HAP-1 (cell line): ENCODE measurements at places on chromosomes 6 and 20.

GRCh38 chr20:18647777-18648176 is 59.9 kb downstream of the DTD1 start:
- no peak for DNase-seq

GRCh38 chr20:22559711-22560318 is 24.6 kb downstream of the FOXA2 start:
- no peak for DNase-seq

DNA sequence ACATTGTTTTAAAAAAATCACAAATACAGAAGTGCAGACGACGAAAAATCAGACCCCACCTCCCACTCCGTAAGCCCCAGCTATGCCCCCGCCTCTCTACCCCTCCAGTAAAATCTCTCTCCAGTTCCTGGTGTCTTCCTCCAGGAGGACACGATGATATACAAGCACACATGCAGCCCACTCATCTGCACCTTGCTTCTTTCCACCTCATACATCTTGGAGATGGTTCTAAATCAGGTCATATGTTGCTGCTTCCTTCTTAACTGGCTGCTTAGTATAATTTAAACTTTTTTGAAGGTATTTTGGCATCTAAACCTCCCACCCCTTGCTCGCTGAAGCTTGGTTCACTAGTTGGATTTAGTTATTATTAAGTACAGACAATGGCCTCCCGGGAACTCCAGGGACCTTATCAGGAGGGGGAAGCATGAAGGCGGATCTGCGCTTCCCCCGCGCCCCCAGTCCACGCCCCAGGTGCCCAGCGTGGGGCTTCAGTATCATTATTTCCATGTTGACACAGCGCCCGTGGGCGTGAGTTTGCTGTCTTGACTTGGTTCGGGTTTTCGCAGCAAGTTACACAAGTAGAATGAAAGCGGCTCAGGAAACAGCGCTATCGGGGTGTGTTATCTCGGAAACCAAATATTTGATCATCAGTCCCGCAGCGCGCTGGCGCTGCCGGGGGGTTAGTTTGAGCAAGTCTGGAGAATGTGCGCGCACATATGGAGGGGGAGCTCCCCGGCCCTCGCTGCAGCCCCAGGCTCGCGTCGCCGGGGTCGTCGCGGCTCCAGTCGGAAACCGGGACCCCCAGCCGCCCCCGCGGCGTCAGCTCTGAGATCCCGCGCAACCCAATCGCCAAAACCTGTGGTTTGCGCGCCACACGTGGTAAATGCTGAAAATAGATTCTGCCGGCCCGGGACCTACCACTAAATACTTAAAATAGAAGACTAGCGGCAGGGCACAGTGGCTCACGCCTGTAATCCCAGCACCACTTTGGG is 2.3 kb downstream of the BMP7 start:
- DNase-seq: no peak

DNA sequence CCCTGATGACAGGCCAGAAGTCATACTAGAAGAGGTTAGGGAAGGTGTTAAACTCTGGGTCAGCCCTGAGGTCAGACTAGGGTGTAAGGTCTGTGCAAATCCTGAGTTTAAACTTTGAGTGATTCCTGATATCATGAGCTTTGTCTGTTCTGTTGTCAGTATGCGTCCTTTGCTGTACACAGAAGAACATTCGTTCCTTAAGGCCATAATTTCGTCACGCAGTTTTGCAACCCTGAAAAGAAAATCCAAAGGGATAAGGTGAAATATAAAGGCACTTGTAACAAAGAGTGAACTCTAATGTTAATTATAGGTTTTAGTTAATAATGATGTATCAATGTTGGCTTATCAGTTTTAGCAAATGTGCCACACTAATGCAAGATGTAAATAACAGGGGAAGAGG is 2.3 kb downstream of the DST start:
- DNase-seq: no peak

DNA sequence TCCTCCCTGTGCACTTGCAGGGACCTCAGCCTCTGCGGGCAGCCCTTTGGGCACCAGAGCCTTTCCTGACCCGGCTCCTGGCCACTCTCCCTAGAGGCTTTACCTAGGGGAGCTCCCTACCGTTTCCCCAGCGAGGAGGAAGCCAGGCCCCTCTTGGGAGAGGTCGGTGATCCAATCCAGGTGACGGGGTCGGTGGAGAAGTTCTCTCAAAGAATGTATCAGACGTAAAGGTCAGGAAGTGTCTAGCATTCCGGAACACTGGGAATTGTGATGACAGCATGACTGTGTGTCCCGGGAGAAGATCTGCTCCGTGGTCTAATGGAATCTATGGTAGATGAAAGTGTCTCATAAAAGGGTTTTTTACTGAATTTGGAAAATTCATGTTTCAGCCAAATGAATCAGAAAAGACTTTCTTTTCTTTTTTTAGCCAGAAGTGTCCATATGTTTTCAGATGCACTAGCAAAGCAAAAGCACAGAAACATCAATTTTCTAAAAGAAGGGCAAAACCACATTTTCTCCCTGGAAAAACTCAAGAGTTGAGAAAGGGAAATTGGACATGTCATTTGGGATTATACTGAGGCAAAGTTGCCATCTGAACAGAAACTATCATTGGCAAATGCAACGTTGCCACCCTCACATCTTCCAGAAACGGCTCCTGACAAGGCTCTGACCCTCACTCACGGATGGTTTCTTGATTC is 289.4 kb downstream of the THBS2 start:
- no peak for DNase-seq

GRCh38 chr6:130065609-130066156 is 47.3 kb downstream of the L3MBTL3 start:
- DNase-seq: no peak

- no peak for DNase-seq
These were observed 59.8 kb upstream of the FNDC1 start for GRCh38 chr6:159109391-159109790.

GRCh38 chr6:157764178-157765068 is 58.6 kb upstream of the SNX9 start:
- DNase-seq: no peak

GRCh38 chr6:140041571-140042332 is 667.3 kb upstream of the CITED2 start:
- DNase-seq: no peak

GRCh38 chr20:56422824-56423189 is 10.7 kb downstream of the CASS4 start:
- no peak for DNase-seq

DNA sequence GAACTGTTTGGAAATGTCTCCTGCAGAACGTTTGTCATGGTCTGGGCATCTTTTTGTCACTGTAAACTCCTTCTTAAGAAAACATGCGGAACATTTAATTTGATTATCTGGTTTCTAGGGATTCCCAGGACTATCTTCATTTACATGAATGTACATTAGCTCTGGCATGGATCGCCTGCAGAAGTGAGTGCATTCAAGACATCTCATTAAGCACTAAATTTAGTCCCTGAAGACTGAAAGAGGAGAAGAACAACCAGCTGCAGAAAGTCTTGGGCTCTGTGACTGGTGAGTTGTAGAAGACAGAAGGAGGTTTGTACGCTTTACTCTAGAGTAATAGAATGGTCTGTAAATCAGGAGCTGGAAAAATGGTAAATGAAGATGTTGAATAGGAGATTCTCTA is 540.7 kb downstream of the BCKDHB start:
- no peak for DNase-seq

DNA sequence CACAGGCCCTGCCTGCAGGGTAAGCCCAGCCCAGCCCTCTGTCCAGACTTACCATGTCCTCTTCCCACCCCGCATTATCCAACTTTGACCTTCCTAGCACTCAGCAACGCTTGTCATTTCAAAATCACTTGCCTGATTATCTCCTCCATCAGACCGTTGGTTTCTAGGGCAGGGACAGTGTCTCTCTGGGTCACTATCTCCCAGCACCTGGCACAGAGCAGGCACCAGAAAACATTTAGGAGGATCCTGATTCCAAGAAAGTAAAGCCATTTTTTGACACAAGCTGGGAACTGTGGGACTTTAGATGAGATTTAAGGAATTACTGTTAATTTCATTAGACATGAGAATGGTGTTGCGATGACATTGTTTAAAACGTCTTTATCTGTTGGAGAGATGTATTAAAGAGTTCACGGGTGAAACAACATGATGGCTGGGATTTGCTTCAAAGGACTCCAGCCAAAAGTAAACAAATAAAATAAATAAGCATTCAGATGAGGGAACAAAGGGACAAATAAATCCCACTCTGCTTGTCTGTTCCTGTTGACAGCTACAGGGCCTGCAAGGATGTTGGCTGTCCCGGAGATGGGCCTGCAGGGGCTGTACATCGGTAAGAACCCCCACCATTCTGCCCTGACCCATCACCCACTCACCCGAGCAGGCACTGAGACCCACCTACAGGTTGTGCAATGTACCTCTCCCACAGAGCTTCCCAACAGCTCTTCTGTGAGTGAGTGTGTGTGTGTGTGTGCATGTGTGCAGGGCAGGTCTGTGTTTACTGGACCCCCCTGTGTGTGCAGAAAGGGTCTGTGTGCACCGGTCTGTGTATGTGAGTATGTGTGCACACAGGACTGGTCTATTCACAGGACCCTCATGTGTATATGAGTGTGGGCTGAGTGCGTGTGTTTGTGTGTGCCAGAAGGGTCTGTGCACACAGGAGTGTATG is 5.9 kb downstream of the HSPA12B start:
- DNase-seq: no peak

DNA sequence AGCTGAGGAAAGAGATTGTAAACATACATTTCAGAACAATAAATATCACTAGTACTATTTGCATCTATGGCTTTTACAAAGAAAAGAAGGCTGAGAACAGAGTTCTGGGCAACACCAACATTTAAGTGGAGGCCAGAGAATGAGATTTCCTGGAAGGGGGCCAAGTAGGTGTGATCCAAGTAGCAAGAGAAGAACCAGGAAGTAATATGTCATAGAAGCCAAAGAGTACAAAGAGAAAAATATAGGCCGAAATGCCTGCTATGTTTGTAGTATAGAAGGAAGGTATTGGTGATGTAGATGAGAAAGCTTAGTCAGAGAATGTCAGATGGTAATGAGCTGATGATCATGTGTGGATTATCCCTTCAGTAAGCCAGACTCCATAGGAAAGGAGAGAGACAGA is 94.5 kb downstream of the PERP start:
- DNase-seq: no peak

DNA sequence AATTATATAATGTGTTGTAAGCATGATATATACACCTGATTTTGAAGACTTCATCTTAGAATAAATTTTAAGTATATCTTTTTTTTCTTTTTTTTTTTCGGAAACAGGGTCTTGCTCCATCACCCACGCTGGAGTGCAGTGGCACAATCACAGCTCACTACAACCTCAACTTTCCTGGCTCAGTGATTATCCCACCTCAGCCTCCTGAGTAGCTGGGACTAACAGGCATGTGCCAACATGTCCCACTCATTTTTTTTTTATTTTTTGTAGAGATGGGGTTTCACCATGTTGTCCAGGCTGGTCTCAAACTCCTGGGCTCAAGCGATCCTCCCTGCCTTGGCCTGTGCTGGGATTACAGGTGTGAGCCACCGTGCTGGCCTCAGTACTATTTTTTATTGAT is 17.1 kb downstream of the VPS52 start:
- DNase-seq: no peak

DNA sequence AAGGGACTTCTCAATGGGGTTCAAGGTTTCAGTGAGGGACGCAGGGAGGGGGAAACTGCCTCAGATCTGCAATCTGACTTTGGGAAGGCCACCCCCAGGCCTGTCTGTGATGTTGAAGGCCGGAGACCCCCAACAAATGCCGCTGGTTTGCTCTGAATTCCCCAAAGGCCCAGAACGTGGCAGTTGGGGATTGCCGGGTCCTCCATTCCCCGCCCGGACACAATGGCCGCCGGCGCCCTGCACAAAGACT is 326 bp upstream of the BCL2L1 start:
- DNase-seq: no peak

- DNase-seq: no peak
These were observed 35.6 kb upstream of the NKX2-4 start for GRCh38 chr20:21432911-21433310.

GRCh38 chr6:25788305-25788922 is 33.9 kb downstream of the SLC17A4 start:
- peak; percentile 78 for DNase-seq

GRCh38 chr6:2132416-2132815 is 113.0 kb downstream of the GMDS start:
- DNase-seq: no peak

- DNase-seq: no peak
These were observed 182.0 kb upstream of the HEY2 start for GRCh38 chr6:125567407-125567806.

- DNase-seq: no peak
These were observed 161.8 kb downstream of the LRFN2 start for GRCh38 chr6:40425192-40425919.

DNA sequence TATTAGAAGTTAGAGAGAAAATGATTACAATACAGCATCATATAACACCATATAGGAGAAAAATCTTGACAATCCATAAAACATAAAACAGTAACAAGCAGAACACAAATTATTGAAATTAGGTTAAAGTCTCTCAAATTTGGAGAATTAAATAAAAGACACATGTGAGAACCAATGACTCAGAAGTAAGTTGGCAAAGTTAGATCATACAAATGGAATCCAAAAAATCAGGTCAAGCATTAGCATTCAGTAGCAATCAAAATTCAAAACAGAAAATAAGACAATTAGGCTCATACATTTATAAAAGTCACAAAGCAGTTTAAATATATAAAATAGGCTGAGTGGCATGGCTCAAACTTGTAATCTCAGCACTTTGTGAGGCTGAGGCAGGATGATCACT is 775.6 kb downstream of the PHF3 start:
- DNase-seq: no peak

DNA sequence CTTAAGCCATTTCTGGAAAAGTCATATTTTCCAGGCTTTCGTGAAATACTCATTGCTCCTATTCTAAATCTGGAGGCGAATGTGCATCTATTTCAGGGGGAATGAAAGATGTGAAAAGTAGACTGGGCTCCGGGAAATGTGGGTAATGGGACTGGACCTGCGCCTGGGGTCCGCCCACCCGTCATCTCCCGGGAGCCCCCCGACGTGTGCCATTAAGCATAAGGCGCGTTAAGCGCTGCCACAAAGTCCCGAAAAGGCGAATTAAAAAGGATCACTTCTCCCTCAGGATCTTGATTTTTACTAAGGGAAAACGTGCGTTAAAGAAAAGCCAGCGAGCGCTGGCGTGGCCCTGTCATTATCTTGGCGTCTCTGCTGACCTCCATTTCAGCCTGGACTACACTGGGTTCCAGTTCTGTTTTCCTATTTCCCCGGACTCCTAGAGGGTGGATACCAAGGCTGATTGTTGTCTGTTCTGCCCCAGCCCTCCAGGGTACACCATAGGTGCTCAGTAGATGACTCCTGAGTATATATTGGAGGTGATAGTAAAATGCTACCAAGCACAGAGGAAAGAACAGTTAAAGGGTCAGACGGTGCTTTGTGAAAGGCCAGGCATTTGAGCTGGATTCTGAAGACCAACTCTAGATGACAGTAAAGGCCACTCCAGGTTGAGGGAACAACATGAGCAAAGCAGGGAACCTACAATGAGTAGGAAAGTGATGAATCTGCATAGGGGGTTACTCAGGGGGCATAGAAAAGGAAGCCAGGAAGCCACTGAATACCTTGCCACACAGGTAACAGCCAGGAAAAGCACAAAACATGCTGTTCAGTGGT is 89.2 kb upstream of the ARID1B start:
- DNase-seq: no peak

- DNase-seq: no peak
These were observed 57.8 kb downstream of the AGPAT4 start for GRCh38 chr6:161215876-161216615.
